A549 treated with Mapracorat at 1 μM for 4 hours (cell line): ENCODE measurements at places on chromosomes 11 and 22. TPM values are rescaled to one million over a fixed set of nuclear protein-coding genes. Genes with fewer than 3 reads are reported as not detected.

The PDE2A gene
- 1.0 to 2.6 TPM (median 1.9 TPM) in 5 replicates for total RNA-seq

The OR4A16 gene
- not detected in 5 replicates for total RNA-seq

The ADORA2A gene
- total RNA-seq, result 0.54 to 1.2 TPM (median 0.80 TPM) in 5 replicates

The C11orf97 gene
- total RNA-seq, result not detected in 5 replicates

The TMEM121B gene
- 0.09 to 0.25 TPM (median 0.14 TPM) in 5 replicates for total RNA-seq
